MM.1S (cell line): ENCODE measurements at places on chromosomes 7 and 10.

- DNase-seq = no peak
- no peaks in the 10 kb centered on the region for H3K4me1 ChIP-seq
- no peak overlapping the region for H3K4me3 ChIP-seq
- no peak overlapping the region for H3K27ac ChIP-seq
- no peaks in the 10 kb centered on the region for H3K36me3 ChIP-seq
- H3K27me3 ChIP-seq = no peaks in the 10 kb centered on the region
These were observed 164.9 kb downstream of the DGKI start for GRCh38 chr7:137681657-137682562.

DNA sequence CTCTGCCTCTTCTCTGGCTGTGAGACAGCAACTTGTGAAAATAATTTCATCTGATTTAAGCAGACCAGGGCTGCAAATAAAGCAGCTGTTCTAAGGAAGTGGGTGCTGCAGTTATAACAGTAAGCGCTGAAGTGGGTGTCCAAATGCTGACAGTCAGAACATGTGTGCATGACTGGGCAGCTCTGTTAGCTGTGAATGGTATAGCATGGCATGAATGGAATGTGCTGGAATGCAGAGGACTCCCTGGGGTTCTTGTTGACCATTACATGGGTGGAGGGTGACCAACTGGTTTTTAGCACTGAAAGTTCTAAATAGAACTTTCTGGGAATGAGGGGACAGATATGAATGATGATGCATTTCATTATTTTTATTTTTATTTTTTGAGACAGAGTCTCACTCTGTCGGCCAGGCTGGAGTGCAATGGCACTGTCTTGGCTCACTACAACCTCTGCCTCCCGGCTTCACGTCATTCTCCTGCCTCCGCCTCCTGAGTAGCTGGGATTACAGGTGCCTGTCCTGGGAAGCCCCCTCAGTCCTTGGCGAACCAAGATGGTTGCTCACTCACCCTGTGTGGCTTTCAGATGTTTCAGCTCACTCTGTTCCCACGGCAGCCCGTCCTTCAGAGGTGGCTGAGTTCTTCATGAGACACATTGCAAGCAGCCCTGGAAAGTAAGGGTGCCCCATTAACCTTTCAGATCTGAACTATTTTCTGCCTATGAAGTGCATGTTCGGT lies 319.8 kb upstream of the PHYHIPL start:
- no peaks in the 10 kb centered on the region for H3K4me1 ChIP-seq
- H3K4me3 ChIP-seq = no peak overlapping the region

DNA sequence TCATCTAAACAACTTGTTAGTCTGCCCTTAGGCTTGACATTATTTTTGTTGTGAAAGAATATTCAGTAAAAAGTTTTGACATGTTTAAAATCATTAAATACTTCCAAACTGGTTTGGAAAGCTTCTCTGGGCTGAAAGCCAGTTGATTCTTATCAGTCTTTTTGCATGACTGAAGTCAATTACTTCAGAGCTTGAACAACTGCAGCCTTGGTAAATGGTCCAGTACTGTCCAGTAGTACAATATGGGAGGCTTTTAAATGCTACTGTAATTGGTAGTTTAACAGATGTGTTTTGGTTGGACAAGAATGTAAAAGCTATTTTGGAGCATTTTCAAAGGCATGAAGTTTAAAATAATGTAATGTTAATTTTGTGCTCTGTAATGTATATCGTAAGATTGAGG lies 103.4 kb downstream of the SDK1 start:
- no peak overlapping the region for H3K27ac ChIP-seq
- H3K4me1 ChIP-seq = peaks cover 5% of the 10 kb centered on the region
- no peak overlapping the region for H3K4me3 ChIP-seq
- no peaks in the 10 kb centered on the region for H3K36me3 ChIP-seq

DNA sequence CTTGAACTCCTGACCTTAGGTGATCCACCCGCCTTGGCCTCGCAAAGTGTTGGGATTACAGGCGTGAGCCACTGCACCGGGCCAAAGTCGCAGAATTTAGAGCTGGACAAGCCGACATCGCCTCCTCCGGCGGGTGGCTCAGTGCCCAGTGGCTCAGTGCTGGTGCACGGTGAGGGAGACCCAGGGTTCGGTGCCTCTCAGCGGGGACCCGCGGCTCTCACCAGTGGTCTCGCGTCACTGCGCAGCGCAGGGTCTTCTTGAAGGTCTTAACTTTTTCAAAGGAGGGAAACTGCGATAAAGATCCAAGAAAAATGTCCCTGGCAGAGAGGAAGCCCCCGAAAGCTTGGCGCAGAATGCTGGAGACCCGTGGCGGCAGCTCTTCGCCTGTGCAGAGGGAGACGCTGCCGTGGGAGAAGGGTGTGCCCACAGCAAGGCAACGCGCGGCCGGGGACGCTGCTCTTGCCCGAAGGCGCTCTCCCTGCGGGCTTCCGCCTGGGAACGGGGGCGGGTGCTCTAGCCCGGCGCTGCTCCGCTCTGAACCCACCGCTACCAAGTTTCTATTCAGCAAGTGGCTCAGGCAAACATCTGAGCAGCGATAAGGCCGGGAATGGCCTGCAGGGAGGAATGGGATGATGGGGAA lies 324.3 kb downstream of the DNAJB6 start:
- no peaks in the 10 kb centered on the region for H3K4me1 ChIP-seq
- H3K27me3 ChIP-seq = peaks cover 84% of the 10 kb centered on the region
- DNase-seq = no peak
- no peak overlapping the region for H3K27ac ChIP-seq
- no peaks in the 10 kb centered on the region for H3K36me3 ChIP-seq
- H3K4me3 ChIP-seq = no peak overlapping the region

DNA sequence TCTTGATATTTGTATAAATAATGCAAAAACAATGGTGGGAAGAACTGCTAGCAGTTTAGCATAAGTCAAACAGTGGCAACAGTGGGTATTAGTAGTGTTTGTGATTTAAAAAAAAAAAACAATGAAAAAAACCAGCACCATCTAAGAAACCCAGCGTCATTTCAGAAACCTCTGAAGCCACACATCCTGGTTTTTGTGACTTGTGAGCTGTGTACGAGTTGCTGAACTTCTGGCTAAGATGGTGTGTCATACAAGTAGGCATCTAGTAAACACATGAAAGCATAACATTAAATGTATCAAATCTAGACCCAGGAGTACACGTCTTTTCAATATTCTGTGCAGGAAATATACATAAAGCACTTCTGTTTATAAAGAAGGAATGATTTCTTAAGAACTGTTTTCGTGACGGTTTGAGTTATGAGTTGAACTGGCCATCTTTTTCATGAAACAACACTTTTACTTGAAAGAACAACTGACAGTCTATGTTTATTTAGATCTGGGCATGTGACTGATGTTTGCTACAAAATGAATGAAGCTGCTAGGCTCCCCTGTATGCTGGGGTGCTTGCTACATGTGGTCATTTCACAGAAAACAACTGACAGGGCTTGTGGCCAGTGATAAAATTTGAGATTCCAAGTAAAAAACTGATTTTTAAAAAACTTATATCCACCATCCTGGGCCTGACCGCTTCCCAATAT lies 143.5 kb downstream of the PIP4K2A start:
- H3K27ac ChIP-seq = no peak overlapping the region
- DNase-seq = no peak
- H3K27me3 ChIP-seq = no peaks in the 10 kb centered on the region
- no peaks in the 10 kb centered on the region; the same call in 1 of the 2 replicates for H3K36me3 ChIP-seq

DNA sequence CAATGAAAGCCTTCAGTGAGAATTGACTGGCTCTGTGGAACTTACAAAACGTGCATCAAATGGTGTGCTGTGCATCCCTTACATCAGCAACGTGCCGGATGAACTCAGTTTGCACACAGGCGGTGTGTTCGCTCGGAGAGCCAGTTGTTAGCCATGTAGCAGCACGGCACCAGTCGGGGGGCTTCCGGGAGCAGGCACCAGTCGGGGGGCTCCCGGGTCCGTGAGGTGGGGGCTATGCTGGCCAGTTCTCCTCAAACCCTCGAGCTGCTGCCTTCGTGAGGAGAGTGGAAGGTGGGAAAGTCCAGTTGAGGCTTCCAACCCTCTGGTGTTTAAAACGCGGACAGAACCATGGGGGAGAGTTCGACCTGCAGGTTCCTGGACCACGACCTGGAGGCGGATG lies 34.9 kb upstream of the UTF1 start:
- no peak overlapping the region for H3K27ac ChIP-seq
- no peak for DNase-seq
- no peaks in the 10 kb centered on the region for H3K4me1 ChIP-seq
- H3K27me3 ChIP-seq = peaks cover 70% of the 10 kb centered on the region

DNA sequence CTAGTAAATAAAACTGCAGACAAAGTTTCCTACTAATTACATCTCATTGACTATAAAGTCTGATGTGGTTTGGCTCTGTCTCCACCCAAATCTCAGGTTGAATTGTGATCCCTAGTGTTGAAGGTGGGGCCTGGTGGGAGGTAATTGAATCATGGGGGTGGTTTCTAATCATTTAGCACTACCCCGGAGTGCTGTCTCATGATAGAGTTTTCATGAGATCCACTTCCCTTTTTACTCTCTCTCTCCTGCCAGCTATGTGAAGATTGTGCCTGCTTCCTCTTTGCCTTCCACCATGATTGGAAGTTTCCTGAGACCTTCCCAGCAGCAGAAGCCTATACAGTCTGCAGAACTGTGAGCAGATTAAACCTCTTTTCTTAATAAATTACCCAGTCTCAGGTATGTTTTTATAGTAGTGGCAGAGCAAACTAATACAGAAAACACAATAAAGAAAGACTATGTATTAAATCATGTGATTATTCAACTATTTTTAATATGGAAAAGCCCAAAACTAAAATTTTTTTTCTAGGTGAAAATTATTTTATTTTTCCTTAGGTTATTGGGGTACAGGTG lies 232.1 kb downstream of the FZD1 start:
- H3K27ac ChIP-seq = no peak overlapping the region
- H3K4me1 ChIP-seq = no peaks in the 10 kb centered on the region
- H3K36me3 ChIP-seq = no peaks in the 10 kb centered on the region

- H3K4me1 ChIP-seq = no peaks in the 10 kb centered on the region
- H3K36me3 ChIP-seq = no peaks in the 10 kb centered on the region
- no peaks in the 10 kb centered on the region for H3K27me3 ChIP-seq
- H3K27ac ChIP-seq = no peak overlapping the region
These were observed 453.5 kb upstream of the SEMA3A start for GRCh38 chr7:84647797-84648757.

- H3K27ac ChIP-seq = peak overlapping the region; percentile 98
- DNase-seq = peak; percentile 86
- H3K36me3 ChIP-seq = no peaks in the 10 kb centered on the region
These were observed 3.6 kb upstream of the ARID5B start for GRCh38 chr10:61897671-61898434.

DNA sequence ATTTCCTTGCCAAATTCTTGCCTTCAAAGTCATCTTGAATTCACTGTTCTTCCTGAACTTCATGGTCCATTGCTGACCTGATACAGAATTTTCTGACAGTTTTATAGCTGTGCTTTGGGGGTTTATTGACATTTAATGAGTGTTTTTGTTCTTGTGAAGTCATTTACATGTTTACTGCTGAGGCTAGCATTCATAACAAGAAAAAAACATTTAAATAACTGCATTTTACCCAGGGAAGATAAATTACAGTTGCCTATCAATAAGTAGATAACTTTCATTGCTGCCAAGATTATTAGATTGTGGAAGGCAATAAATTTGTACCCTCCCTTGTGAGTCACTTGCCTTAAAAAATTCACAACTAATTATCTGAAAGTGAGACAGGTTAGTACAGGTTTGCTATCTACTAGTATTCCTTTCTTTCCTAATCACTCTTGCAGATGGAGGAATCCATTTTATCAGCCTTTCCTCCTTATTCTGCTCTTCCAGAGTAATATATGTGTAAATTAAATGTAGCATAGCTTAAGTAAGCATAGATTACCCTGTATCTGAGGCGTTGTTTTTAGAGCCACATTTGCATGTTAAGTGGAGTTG lies 178.4 kb downstream of the EXOC4 start:
- H3K4me1 ChIP-seq = no peaks in the 10 kb centered on the region
- H3K27me3 ChIP-seq = no peaks in the 10 kb centered on the region
- no peak for DNase-seq

- H3K27me3 ChIP-seq = no peaks in the 10 kb centered on the region
- H3K4me3 ChIP-seq = no peak overlapping the region
These were observed 516.5 kb upstream of the KLF6 start for GRCh38 chr10:4301291-4302045.

DNA sequence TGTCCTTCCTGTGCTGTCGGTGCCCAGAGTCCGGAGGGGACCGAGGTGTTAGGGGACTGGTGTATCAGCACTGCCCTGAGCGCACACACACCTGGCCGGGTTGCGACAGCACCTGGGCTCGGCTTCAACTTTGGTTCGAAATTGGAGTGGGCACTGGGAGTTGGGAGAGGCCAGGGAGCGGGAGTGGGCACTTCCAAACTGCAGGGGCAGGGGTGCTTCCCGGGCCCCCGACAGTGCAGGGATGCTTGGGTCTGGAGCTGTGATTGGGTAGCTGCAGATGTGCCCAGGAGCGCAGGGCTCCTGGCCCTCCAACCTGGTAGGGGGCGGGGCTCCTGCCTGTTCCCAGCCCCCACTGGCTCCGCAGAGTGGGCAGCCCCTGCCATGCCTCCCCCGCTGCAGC lies 7.7 kb downstream of the BBS9 start:
- H3K27ac ChIP-seq = no peak overlapping the region
- no peak for DNase-seq
- H3K27me3 ChIP-seq = no peaks in the 10 kb centered on the region

GRCh38 chr7:121753944-121754343 lies 119.0 kb upstream of the PTPRZ1 start:
- no peaks in the 10 kb centered on the region for H3K4me1 ChIP-seq
- no peak for DNase-seq
- H3K27me3 ChIP-seq = peaks cover 17% of the 10 kb centered on the region; the same call in 1 of the 2 replicates

GRCh38 chr10:115945701-115946445 lies 327.1 kb downstream of the GFRA1 start:
- H3K27me3 ChIP-seq = no peaks in the 10 kb centered on the region
- H3K4me1 ChIP-seq = peaks cover 24% of the 10 kb centered on the region
- no peak overlapping the region for H3K27ac ChIP-seq
- no peak overlapping the region for H3K4me3 ChIP-seq
- DNase-seq = no peak

DNA sequence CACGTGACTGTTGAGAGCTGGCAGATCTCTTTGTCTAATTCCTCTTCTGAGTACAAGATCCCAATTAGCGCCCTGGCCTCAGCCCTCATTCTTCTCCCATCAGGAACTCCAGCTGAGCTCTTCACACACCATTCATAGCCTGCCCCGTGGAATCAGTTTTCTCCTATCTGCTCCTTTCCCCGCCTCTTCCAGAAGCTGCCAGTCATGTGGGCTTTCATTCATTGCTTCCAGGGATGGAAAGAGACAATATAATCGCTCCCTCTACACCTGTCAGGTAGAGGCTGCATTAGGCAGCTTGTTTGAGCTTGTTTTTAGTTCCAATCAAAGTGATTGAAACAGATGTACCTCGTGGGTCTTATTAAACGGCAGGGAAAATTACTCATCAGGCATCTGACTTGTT lies 515.8 kb downstream of the TYW1 start:
- no peak overlapping the region for H3K27ac ChIP-seq
- no peaks in the 10 kb centered on the region for H3K4me1 ChIP-seq
- H3K36me3 ChIP-seq = no peaks in the 10 kb centered on the region
- no peak for DNase-seq
- H3K27me3 ChIP-seq = no peaks in the 10 kb centered on the region
